Upper lobe of right lung (tissue), 1 donor: ENCODE measurements at places on chromosomes 6 and 20.

GRCh38 chr6:52821842-52822241 lies 18.2 kb upstream of the GSTA1 start:
- no peak for DNase-seq

GRCh38 chr20:62924442-62925075 lies 1.7 kb downstream of the DIDO1 start:
- no peak for DNase-seq

GRCh38 chr6:14278006-14278405 lies 160.4 kb downstream of the CD83 start:
- no peak for DNase-seq

- DNase-seq = no peak
These were observed 34.1 kb upstream of the ID1 start for GRCh38 chr20:31570735-31571617.

DNA sequence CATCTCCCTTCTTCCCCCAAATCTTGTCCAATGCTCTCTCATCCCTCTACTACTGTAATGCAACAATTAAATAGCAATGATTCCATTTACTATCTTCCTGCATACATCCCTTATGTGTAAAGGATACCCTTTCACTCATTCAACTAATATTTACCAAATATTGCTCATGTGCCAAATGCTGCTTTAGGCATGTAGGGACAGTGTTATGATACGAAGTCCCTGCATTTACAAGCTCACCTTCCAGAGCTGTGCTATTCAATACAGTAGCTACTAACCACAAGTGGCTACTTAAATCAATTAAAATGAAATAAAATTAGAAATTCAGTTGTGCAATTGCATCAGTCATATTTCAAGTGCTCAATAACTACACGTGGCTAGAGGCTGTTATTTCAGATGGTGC lies 41.1 kb downstream of the GMDS start:
- DNase-seq = no peak

- no peak for DNase-seq
These were observed 379 bp downstream of the CABLES2 start for GRCh38 chr20:62406635-62407176.

DNA sequence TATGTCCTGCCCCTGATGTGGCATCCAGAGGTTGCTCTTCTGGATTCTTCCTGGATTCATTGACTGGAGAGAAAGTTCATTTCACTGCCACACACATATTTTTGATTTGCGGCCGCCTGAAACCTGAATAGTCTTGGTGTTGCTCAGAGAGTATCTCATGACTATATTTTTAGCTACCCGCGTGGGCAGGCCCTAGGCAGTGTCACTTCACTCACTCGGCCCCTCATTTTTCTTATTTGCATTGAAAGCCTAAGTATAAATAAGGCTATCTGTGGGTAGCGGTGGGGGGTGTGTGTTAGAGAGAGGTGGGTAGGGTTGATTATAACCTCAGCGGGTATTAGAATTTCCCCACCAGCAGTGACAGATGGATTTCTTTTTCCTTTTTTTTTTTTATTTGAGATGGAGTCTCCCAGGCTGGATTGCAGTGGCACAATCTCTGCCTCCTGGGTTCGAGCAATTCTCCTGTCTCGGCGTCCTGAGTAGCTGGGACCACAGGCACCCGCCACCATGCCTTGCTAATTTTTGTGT lies 113.5 kb downstream of the JARID2 start:
- no peak for DNase-seq

- no peak for DNase-seq
These were observed 879 bp upstream of the INSM1 start for GRCh38 chr20:20366876-20367574.
